CD4-positive, CD25-positive, alpha-beta regulatory T cell (primary cell): ENCODE measurements at places on chromosomes 1 and 21.

DNA sequence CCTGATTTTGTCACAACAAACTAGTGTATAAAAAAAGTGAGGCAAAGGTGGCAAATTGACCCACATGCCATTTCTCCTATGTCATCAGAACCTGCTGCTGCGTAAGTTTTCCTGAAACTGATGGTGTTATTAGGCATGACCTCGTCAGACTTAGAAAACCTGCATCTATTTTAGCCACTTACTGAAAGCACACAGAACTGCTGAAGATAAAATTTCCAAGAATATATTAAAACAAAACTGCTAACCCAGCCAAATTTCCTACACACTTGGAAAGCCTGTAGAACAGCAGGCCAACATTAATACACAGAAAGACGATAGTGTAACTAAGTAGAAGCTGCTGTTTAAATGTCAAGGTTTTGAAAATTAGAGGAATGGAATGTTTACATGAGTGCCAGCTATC lies 674.5 kb upstream of the CXADR start:
- DNase-seq, result no peak

DNA sequence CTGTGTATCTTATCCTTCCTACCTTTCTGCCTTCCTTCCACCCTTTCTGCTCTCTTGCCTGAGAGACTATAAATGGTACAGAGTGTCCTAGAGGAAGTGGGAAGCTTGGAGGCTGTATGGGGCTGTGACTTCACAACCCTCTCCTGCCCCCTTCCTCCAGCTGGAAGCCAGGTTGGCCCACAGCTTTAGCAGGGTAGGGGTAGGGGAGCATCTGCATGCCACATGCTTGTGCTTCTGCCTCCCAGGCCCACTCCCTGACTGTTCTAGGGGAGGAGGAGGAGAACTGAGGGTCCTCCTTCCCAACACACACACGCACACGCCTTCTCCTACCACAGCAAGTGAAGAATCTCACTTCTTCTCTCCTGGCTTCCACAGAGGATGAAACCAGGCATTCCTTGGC lies 3.9 kb upstream of the SLC27A3 start:
- no peak for DNase-seq

DNA sequence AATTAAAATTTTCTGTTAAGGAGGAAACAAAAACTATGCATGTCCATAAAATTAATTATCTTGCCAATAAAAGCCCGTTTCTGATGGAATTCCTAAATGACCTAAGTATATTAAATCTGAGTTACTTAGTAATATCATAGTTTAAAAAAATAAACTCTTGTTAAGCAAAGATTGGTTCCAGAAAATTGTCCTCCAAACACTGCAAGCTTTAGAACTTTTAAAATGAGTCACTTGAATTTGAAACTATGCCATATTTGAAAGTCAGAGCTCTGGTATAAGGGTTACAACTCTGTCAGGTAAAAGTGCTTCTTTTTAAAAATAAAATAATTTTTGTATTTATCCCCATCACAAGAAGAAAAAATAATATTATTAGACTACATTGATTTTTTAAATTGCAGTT lies 409.5 kb downstream of the PLPP3 start:
- DNase-seq, result no peak

DNA sequence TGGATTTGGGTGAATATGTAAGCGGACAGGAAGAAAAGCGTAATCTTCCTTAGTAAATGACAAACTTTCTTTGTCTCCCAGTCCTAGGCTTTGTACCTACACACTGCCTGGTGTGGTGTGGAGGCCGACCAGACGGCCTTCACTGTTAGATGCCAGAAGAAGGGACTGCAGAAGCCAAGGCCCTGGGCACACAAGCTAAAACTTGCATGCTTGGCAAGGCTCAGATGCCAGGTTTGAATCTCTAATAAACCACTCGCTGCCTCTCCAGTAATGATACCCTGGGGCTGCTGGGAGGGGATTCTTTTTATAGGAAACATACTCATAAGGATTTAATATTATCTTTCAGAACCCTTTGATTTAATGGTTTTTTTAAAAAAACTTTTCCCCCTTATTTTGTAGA lies 263.8 kb downstream of the PTPRC start:
- no peak for DNase-seq

DNA sequence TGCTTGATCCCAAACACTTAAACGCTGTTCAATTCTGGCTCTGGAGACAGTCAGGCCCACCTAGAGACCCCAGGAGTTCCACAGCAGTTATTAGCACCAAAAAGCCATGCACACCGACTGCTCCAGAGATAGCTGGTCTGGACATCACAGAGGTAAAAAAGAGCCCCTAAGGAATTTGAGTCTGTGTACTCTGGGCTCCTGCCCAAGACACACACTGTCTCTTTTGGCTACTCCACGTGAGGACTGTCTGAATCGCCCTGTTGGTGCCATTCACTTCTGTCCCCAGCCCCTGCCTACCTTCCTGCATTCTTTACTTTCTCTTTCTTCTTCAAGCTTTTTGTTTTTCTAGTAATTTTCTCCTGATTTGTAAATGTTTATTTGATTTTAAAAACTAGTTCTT lies 197.4 kb downstream of the ADGRL2 start:
- DNase-seq, result no peak
